ENCODE measurements at places on chromosomes 5 and 9. TPM values are rescaled to one million over a fixed set of nuclear protein-coding genes. Genes with fewer than 3 reads are reported as not detected.

DNA sequence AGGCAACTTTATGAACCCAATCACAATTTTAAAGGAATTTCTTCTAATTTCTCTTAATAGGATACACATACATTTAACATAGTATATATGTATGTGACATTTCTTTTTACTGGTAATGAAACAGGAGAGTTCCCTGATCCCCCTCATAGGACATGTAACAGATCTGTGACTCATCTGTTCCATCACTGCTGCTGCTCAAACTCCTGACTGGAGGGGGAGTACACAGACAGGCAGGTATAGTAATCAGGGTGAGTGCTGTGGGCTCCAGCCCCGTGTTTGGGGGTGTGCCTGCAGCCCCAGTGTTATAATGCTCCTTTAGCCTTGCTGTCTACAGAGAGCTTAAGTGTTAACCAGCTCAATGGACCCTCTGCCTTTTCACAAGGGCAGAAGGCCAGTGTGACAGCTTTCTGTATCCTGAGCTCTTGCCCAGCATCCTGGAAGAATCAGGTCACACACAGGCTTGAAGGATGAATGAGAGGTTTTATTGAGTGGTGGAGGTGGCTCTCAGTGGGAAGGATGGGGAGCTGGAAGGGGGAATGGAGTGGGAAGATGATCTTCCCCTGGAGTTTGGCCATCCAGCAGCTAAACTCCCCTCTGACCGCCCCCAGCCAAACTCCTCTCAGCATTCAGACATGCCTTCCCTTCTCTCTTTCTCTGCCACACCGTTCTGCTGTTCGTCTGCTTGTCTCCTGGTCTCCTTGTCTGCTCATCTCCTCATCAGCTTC, 161.3 kb downstream of the ZNF608 start:
- ATAC-seq = no peak

DNA sequence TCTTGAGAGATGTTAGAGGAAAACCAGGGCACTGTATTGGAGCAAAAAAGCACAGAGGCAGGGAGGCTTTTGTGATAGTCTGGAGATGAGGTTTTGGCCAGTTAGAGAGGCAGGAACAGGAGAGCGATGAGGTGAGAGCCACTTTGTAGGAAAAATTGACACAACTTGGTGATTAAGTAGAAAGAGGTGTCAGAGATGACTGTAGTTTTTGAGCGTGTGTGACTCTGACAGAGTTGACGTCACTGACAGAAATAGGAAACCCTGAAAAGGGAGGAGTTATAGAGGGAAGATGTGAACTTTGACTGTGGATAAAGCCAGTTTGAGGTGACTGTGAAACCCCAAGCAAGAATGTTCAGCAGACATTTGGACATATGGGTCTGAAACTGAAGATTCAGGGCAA, 15.7 kb downstream of the NFX1 start:
- no peak for ATAC-seq

- no peak for ATAC-seq
These were observed 63.4 kb downstream of the TRIM32 start for GRCh38 chr9:116750510-116750909.

- no peak for ATAC-seq
These were observed 17.3 kb downstream of the EXOC3 start for GRCh38 chr5:460273-460625.

DNA sequence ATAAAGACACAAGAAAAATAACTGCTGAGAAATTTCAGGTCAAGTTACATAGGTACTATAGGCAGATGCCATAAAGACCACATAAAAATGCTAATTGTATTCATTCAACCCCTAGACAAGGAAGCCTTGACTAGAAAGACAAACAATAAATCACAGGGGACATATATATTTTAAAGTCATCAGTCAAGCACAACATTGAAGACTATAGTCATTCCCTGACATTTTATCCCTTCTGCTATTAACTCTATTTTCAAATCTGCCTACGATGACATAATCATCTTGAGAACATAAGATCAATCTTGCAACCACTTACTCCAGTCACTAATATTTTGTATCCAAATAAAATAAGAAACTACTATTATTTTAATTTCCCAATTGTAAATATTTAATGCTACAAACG, 38.3 kb downstream of the FAM13B start:
- ATAC-seq = no peak

DNA sequence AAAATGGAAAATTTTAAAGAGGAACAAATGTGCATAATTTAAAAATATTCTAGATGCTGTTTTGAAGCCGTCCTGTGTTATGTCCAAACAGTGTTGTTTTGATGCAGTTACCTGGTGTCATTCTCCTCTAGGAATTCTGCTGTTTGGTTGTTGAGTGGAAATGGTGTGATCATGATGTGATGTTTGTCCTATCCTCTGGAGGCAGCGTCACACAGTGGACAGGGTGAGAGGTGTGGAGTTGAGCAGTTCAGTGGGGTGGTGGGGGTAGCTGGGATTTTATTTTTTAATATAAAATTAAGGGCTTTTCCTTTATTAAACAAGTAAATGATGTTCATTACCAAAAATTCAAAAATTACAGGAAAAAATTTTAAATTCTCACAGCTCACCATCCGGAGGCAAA, 31.2 kb downstream of the PRDM6 start:
- ATAC-seq = no peak

DNA sequence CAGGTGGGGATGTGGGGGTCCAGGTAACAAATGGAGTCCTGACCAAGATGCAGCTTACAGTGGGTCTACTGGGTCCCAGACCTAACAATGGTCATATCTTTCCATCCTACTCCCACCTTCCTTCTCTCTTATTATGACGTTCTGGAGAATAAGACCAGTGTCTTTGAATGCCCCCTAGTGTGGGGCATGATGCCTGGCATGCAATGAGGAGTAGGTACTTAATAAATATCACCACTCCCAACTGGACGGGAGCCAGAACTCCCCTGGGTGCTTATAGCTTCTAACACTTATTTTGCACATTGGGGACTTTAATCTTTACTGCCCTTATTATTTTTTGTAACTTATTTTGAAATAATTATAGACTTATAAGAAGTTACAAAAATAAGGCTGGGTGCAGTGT, 98.2 kb downstream of the NDFIP1 start:
- no peak for ATAC-seq

DNA sequence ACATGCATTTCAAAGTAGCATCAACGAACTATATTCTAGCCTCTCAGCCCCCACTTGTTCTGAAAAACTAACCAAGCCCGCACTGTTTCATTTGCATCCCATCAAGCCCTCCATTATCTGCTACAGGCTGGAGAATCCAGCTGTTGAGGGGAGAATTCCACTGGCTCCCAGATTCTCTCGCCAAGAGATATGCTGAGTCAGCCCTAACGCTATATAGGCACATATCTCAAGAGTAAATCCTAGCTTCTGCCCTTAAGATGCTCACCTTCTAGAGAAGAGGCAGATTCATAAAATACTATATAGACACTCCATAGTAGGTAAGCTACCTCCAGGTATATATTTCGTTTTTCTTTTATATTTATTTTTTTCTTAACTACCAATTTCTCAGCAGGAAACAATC, 266.4 kb upstream of the TARS1 start:
- ATAC-seq = no peak

GRCh38 chr5:133229931-133230664, 178.3 kb downstream of the HSPA4 start:
- peak; percentile 57 for ATAC-seq

GRCh38 chr9:15400281-15400941, 22.3 kb upstream of the SNAPC3 start:
- ATAC-seq = no peak

DNA sequence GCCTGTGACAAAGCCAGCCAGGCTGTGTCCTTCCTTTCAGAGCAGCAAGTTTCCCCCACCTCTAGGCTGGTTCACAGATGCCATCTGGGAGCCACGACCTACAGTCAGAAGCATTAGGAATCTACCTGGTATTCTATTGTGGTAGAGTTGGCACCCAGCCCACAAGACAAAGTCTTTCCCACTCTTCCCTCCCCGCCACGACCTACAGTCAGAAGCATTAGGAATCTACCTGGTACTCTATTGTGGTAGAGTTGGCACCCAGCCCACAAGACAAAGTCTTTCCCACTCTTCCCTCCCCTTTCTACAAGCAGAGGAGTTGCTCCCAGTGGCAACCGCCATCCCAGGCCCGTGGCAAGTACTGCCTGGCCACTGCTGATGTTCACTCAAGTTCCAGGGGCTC, 157.8 kb upstream of the TNC start:
- no peak for ATAC-seq

DNA sequence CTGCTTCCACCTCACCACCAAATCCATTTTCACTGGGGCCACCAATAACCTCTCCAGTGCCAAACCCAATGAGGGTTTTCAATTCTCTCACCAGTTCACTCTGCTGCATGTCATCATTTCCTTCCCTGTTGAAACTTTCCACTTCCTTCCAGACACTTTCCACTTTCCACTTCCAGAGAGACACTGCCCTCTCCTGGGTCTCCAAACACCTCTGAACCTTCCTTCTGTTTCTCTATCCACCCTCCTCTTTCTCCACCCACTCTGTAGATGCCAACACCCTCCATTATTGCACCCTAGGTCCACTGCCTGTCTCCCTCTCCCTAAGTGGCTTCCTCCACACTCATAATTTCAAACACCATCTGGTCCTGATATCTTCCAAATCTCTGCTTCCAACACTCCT, 39.6 kb downstream of the PDE6A start:
- peak; percentile 36 for ATAC-seq

- ATAC-seq = peak; percentile 6
These were observed 21.9 kb downstream of the ASS1 start for GRCh38 chr9:130466537-130467217.

DNA sequence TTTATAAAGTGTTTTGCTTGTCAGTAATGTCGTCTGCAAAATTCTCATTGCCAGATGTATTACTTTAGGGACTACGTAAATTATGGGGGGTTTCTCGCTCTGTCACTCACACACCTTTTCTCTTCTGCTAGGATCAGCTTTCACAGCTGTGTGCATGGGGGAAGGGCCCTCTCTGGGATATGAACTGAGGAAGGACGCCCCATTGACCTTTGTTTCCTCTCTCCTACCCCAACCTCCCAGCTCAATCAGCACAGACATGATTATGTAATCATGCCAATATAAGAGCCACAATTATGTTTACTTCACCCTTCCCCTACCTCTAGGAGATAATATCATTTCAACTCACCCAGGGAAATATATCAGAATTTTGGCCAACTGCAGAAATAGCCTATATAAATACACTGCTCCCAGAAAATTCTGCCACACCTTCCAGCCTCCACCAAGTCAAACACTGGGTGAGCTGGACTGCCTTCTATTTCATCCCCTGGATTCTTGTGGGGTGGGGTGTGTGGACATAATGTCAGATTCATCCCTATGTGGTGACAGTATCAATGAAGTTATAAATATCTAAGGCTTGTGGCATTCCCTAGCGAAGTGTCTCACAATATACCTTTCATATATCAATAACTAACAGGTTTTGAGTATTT, 12.6 kb upstream of the SEMA5A start:
- no peak for ATAC-seq

DNA sequence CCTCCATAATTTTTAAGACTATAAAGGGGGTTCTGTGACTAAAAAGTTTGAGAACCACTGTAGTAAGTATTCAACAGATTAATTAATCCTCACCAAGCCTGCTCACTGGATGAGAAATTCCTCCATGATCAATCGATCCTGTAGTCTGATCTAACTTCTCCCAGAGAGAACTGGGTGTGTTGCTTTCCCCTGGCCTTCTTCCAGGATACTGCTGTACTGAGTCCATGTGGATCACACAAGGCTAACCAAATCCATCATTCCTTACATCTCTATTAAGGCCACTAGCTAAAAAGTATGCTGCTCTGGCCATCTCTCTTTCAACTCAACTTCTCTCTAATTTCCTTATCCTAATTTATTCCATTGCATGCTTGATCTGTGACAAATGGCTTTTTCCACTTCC, 280.2 kb upstream of the PCSK5 start:
- no peak for ATAC-seq

- ATAC-seq = peak; percentile 37
These were observed 1.5 kb upstream of the STC2 start for GRCh38 chr5:173329491-173330337.

DNA sequence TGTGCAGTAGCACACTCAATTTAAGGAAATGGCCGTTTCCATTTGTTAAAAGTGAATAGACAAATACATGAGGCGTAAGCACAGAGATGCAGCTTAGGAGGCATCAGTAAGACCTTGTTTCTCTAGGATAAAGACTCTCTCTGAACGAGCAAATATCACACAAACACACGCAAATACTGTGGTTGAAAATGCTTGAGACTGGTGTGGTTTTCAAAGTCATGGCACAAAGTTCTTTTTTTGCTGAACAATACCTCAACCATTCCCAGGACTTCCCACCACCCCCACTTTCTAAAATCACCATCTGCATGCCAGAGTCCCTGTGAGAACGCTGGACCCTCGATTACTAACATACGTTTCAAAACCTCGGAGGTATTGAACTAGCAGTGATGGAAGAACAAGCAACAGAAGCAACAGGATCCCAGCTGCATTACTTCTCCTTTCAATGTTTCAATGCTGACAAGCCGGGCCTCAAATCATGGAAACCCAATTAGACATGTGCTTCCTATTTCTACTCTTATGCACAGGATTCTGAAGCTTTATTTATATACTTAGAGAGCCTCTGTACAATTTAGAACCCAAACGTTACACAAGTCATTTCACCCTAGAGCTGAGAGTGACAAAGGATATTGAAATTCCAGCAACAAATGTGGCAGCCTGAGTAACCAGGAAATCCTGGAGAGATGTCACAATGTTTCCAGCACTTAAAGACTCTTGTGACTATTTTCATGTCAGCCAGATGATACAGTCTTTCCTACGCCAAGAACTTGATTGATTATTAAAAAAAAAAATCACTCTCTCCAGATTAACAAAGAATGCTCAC, 63.9 kb downstream of the CDC14B start:
- no peak for ATAC-seq

- peak; percentile 99 for ATAC-seq
These were observed 27.0 kb upstream of the ERGIC1 start for GRCh38 chr5:172806897-172807672.

GRCh38 chr5:83097689-83098231, 20.4 kb downstream of the XRCC4 start:
- ATAC-seq = no peak

DNA sequence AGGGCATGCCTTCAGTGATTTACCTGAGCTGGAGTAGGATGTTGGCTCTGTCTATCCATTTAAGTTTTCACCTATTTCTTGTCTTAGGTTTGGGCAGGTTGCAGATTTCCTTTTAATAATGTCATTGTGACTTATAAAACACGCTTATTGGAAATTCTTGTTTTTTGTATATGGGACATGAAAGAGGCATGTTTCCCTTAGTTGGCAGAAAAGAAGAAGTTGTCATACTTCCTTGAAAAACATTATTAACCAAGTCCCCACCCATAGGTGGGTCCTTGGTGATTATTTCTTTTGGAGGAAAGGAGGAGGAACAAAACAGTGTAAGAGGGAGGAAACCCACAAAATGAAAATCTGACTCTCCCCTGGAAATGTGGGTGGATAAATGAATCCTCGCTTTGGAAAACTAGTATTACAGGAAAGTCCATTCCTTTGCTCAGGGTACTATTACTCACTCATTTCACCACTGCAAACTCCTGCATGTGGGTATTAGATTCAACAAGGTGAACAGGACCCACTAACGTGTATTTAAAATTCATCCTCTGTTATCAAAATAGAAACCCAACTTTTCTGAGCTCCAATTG, 9.3 kb downstream of the CER1 start:
- ATAC-seq = peak; percentile 98

The WDR38 gene
- not detected for total RNA-seq

The SPRY4 gene
- 2.6 TPM for total RNA-seq

The CCL28 gene
- total RNA-seq = 7.0 TPM

The FASTKD3 gene
- 5.5 TPM for total RNA-seq

The FOXD4L5 gene
- total RNA-seq = not detected

The IFNA13 gene
- total RNA-seq = not detected

The SMIM33 gene
- total RNA-seq = not detected

The FCN2 gene
- 0.16 TPM for total RNA-seq

The MYORG gene
- 5.4 TPM for total RNA-seq

The MATR3 gene
- 60.5 TPM for total RNA-seq

The MEGF10 gene
- 0.12 TPM for total RNA-seq

The DNM1 gene
- total RNA-seq = 2.2 TPM

The MYMK gene
- not detected for total RNA-seq
